ENCODE measurements at places on chromosomes 4 and X.
A peak's percentile ranks its signal among the peaks of the same experiment; 100 is the strongest.

GRCh38 chrX:44343412-44344141 is at the start of gene EFHC2:
TSS of gene EFHC2 (minus strand) at chrX:44343672. CDS start at chrX:44343588, 84 bp downstream.
- no peak for DNase-seq

DNA sequence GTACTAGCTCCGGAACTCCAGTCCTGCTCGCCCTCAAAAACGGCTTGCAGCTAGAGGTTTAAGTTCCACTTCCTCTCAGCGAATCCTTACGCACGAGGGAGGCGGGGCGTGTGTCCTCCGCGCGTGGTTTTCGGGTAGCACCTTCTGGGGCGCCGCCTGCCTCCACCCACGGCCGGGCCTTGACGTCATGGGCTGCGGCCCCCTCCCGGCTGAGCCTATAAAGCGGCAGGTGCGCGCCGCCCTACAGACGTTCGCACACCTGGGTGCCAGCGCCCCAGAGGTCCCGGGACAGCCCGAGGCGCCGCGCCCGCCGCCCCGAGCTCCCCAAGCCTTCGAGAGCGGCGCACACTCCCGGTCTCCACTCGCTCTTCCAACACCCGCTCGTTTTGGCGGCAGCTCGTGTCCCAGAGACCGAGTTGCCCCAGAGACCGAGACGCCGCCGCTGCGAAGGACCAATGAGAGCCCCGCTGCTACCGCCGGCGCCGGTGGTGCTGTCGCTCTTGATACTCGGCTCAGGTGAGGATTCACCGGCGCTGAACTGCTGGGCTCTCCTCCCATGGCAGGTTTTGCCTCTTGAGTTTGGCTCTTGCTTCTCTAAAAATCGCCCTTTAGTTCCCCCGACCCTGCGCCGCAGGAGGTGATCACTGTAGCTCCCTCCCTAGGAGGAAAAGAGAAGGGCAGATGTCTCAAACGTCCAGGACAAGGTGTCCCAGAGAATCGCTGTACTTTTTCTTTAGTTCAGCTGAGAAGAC is at the start of gene AREG:
Gene AREG (plus strand): TSS at position 246 of the 752 bp plus-strand sequence. CDS start 210 bp downstream, at position 456.
- DNase-seq = no peak

GRCh38 chr4:52957835-52958631 is 95.9 kb downstream of the RASL11B start:
- DNase-seq = peak; percentile 33

DNA sequence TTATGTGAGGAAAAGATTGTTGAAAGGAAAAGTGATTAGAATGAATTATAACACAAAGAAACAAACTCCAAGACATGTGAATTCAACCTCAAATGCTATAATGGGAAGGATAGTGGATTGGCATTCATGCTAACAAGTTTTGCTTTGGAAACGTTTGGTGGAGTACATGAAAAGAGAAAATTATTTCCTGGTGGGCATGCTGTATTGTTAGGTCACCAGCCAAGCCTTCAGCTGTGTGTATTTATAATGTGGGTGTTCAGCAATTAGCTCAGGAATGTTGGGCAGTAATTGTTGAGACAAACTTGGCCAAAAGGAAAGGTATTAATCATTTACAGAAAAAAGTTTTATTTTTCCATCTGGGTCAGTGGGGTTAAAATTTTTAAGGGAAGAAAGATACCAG is 198.9 kb upstream of the ARSJ start:
- no peak for DNase-seq

- peak; percentile 18 for DNase-seq
Observed at GRCh38 chr4:139761461-139761860, 95.8 kb downstream of the MGST2 start.

DNA sequence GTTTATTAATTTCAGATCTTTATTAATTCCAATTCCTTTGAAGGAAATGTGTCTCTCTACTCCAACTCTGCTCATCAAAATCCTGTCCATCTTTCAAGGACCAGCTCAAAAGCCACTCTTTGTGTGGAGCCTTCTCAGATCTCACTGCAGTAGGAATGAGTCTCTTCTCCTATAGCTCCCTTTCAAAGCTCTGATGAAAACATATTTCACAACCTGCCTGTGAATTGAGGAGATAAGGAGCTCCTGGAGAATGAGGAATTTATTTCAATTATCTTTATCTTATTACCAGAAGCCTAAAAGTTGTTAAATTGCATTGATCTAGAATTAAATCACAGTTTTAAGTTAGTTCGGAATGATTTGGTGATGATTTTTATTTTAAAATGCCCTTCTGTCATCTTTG is 92.6 kb upstream of the TRPC3 start:
- DNase-seq = no peak

- DNase-seq = no peak
Observed at GRCh38 chr4:184845367-184846021, 19.7 kb upstream of the ACSL1 start.
